ENCODE measurements at places on chromosomes 3 and 15.

- DNase-seq: no peak
These were observed 199.3 kb upstream of the TBC1D5 start for GRCh38 chr3:17941766-17942165.

- DNase-seq: no peak
These were observed 29.8 kb downstream of the CDCP1 start for GRCh38 chr3:45116350-45116749.

DNA sequence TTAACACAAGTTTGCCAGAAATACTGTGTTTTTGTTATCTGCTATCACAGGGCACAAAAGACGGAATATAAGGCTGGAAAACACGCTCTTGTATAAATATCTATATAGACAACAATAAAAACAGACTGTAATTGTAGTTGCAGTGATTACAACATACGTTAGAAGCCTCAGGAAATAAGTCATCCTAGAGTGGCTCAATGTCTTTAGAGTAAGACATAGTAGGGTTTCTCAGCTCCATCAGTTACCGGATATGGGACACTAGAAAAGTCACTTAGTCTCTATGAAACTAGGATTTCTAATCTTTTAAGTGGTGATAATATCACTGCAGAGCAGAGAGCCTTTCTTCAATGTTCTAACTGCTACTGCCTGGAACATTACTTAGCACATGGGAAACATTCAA lies 208.8 kb downstream of the STAG1 start:
- DNase-seq: no peak

DNA sequence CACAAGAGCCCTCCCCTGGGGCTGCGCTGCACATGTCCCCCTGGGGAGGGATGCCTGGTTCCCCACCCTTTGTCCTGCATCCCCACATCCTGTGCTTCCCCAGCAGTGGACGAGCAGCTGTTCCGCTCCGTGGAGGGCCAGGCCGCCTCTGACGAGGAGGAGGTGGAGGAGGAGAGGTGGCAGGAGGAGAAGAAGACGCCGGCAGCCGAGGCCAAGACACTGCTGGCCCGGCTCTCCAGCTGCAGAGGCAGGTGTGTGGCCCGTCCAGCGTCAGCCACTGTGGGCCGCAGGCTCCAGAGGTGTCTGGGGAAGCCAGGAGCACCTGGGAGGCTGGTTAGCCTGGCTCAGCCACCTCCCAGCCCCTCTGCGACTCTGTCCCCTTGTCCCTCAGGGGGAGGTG lies 27.9 kb upstream of the GP9 start:
- DNase-seq: no peak

All from bone marrow (tissue), 2 donors.